GM12892 (cell line): ENCODE measurements at places on chromosomes 1 and 21.

DNA sequence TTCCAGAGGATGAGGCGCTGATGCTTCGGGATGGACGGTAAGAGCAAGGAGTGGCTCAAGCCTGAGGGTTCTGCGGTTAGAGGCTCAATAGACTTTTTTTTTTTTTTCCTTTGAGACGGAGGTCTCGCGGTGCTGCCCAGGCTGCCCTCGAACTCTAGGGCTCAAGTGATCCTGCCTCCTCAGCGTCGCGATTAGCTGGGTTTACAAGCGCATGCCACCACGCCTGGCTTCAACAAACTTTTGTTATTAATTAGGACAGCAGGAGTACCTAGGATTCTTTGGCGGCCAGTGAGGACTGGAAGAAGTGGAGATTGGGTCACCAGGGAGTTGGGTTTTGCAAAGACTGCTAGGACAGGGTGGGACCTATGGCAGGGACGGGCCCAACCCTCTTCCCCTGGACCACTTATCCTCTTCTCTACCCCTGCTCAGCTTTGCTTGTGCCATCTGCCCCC is 587 bp downstream of the SCNM1 start:
- DNase-seq: no peak

DNA sequence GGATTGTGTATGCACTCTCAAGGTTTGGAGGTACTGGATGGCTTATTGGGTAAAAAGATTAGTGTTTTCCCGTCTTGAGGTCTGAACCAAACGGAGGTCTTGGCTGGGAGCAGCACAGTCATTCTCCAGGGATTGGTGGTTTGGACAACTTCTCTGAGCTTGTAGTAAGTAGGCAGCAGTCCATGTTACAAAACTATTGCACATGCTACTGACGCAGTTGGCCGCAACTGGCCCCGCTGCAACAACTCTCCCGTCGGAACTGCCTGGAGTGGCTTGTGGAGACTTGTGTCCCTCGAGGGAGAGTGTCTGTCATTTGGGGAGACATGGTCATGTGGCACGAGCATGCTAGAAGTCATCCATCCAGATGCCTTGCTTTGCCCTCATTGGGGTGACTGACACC is 276.0 kb downstream of the TM2D1 start:
- no peak for DNase-seq

GRCh38 chr1:162389971-162390370 is 8.4 kb downstream of the C1orf226 start:
- no peak for DNase-seq

GRCh38 chr1:52546852-52547251 is 6.0 kb downstream of the TUT4 start:
- DNase-seq: no peak

GRCh38 chr21:31557421-31558188 is 101.9 kb upstream of the SOD1 start:
- no peak for DNase-seq

- no peak for DNase-seq
Measured at GRCh38 chr1:173202424-173203145, 4.5 kb downstream of the TNFSF4 start.

- DNase-seq: no peak
Measured at GRCh38 chr1:109274533-109275476, 8.1 kb downstream of the PSRC1 start.

GRCh38 chr21:44288251-44289110 is 2.8 kb downstream of the AIRE start:
- no peak for DNase-seq

DNA sequence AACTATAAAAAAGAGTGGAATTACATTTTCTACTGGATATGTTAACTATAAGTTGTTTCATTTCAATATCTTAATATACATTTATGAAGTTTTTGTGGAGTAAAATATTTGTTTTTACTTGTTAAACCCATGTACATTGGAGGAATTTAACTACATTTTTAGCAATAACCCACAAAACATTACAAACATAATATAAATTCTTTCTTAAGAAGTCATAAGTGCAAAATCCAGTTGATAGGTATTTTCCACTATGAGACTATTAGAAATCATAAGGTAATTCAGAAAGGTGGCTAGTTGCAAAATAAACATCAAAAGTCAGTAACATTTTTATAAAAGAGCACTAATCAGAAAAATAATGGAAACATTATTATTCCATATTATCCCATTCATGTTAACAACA is 73.9 kb upstream of the RRP15 start:
- no peak for DNase-seq

DNA sequence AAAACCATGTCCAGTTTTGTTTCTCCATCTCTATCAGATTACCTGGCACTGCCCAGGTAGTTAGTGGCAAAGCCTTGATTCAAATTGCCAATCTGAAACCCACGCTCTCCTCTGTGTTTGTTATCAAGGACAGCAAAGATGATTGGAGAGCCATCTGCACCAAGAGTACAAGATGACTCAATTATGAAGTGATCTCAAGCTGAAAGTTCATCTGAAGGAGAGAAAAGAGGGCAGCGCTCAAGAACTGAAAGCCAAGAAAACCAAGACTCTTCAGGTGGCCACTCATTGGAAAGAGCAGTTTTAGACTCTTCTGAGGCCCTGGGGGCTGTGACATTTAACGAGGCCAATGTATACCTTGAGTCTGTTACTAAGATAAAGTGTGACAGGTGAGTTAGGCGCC is 13.8 kb downstream of the RXRG start:
- DNase-seq: no peak

DNA sequence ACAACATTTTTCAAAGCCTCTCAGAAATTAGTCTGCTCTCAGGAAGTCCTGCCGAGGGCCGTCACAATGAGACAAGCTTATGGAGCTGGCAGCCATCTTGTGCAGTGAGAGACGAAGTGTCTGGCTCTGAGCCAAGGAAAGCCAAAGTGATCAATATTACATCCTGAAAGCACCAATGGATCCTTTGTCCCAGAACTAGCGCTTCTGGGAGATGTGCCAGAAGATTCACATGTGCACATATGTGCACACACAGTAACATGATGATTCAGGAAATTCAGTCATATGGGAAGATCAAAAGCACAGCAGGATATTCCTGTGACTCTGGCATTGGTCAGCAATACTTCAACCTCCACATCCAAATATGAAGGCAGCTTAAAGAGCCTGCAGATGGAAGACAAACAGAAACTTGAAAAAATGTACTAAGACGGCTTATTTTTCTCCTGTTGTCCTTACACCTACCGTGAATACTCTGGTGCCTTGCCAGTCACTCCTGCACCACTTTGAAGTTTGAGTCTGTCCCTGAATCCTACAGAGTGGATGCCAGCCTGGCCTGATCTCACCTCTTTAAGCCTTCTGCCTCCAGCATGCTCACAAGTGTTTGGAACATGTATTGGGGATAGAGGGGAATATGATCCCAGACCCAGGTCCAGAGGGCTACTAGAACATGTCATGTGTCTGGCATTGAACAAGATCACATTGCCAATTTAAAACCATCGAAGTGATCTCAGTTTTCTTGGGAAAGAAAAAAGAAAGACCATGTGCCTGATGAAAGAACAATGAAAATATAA is 44.5 kb upstream of the PRRX1 start:
- DNase-seq: no peak
